Activated naive CD4-positive, alpha-beta T cell treated with anti-CD3 and anti-CD28 coated beads, Interleukin-2, amount 50 U/mL, for 72 hours (primary cell): ENCODE measurements at places on chromosomes 2 and 18.

DNA sequence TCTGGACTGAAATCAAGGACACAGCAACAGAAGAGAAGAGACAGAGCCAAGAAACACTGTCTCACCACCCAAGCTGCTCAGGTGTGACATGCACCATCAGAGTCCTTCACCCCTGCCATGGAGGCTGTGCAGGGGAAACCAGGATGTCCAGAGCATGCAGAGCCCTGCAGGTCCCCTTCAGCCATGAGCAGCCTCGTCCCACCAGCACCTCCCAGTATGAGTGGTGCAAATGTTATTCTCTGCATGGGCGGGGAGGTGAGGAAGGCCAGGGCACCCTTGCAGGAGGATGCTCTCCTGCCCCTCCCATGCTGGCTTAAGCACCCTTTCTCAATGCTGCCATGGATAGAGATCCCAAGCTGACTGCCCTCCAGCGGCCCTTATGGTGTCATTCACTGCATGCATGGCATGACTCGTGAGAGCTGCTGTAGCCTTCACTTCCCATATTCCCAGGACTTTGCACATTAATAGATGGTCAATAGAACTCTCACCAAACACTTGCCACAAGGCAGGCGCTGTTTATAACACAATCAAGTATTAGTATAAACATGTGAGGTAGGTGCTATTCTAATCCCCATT is 171.0 kb downstream of the ANAPC1 start:
- no peak for DNase-seq

GRCh38 chr2:196535742-196536141 is 103.8 kb upstream of the CCDC150 start:
- no peak for DNase-seq

DNA sequence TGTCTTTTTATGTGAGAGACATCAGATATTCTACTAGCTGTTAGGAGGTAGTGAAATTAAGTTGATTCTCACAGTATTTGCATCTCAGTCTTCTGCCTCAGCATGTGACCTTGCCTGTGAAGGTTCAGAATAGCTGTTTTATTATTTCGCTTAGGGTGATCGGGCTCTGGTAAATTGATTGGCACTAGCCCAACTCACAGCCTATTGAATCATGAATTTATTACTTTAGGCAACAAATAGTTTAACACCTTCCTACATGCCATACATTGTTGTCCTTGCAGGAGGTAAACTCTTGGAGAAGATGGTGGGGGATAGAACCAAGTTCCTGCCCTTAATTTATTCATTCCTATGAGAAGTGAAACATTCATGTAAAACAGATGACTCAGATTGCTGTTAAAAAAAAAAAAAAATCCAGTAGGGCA is 101.9 kb downstream of the GPD2 start:
- DNase-seq = no peak

GRCh38 chr2:24434541-24434940 is 56.5 kb upstream of the NCOA1 start:
- no peak for DNase-seq
